Activated naive CD4-positive, alpha-beta T cell (primary cell): ENCODE measurements at places on chromosomes 3 and 15.

DNA sequence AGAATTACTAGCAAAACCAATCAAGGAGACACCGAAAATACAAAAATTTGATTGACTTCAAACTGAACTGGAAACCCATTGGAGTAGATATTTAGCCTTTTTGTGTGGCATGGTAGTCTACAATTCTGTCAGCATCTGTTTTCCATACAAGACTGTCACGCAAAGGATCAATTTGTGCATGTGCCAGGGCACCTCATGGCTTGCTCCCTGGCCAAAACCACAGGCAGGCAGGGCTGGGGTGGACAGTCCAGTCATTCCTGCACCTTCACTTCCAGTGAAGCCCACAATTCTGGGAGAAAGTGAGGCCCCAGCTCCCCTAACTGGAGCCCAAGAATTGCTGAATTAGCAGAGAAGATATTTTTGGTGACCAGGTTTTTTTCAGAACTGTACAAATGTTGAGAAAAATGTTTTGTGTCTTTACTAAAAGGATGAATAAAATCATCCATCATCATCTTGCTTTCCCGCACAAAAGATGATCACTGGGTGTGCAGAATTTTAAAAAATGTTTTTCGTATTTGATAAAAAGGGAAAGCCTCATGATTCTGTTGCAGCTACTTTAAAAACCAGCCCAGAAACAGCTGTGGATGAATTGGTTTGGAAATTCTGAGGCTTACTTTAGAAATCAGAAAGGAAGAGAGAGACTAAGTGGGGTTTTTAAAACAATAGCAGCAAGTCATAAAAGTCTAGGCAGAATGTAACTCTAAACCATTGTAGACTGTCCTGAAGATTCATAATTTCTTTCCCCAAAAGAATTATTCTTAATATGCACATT is 86.4 kb downstream of the PCCB start:
- DNase-seq = no peak

GRCh38 chr3:193190146-193190786 is 50.8 kb upstream of the PLAAT1 start:
- DNase-seq = no peak

DNA sequence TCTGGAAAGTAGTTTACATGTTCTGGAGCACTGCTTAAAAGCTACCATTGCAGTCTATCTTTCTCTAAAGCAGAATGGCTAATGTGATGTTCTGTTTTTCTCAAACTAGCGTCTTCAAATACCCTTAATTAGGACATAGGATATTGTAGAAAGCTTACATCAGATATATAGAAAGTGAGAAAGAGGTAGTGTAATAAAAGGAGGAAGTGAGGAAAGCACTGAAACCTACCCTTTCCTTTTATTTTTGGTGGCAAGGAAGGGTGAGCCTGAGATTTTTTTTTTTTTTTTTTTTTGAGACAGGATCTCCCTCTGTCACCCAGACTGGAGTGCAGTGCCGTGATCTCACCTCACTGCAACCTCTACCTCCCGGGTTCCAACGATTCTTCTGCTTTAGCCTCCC is 9.4 kb downstream of the SENP2 start:
- no peak for DNase-seq

DNA sequence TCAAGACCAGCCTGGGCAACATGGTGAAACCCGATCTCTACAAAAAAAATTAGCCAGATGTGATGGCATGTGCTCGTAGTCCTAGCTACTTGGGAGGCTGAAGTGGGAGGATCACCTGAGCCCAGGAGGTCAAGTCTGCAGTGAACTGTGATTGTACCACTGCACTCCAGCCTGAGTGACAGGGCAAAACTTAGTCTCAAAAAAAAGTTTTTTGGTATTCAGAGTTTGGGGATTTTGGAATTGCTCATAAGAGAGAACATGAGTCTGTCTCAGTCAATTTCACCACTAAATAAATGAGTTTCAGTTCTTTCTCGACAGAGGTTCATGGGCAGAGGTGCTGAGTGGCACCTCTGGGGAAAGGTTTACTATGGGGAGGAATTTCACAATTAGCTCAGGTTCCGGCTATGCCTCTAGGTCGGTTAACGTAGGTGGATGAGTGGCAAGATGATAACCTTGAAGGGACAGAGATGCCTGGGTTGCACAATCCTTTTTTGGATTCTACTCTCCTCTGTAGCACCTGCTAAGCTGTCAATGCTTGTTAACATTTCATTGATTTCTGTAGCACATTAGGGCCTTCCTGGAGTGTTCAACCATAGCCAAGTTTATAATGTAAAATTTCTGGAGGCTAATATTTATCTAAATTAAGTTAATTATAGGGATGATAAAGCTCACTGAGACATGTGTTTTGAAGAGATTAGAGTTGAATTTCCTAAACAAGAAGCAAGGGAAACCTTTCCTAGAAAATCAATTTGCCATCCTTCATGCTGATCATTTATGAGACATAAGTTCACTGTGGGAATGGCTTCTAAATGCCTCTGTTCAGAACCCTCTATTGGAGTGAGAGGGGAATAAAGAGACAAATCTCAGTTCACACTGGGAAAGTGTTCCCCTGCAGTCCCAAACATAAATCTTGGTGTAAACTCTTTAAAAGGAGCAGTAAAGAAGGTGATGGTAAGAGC is 37.4 kb upstream of the DCP1A start:
- DNase-seq = no peak

- DNase-seq = no peak
Measured at GRCh38 chr15:63938486-63939061, 104.8 kb upstream of the HERC1 start.

DNA sequence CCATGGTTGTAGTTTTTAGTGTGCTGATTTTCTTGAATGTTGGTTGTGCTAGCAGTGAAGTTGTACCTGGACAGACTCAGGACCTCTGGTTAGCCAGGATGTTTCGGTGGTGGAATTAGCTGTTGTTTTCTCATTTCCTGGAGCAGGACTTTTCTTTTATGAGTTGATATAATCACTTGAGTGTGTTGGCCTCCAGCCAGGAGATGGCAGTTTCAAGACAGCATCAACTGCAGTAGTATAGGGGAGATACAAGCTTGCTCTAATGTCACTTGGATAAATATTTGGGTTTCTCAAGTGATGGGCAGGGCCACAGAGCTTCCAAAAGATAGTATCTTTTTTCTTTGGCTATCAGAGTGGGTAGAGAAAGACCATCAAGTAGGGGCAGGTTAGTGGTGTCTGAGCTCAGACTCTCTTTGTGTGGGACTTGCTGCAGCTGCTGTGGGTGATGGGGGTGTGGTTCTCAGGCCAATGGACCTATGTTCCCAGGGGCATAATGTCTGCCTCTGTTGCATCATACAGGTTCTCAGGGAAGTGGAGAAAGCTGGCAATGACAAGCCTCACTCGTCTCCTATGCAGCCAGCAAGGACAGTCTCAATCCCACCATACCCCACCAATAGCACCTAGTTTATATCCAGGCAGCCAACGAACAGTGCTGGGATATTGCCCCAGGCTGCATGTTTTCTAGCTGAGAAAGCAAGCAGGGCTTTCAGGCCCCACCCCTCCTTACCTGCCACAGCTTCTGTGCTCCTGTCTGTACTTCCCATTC is 14.6 kb upstream of the OR5K2 start:
- DNase-seq = no peak

DNA sequence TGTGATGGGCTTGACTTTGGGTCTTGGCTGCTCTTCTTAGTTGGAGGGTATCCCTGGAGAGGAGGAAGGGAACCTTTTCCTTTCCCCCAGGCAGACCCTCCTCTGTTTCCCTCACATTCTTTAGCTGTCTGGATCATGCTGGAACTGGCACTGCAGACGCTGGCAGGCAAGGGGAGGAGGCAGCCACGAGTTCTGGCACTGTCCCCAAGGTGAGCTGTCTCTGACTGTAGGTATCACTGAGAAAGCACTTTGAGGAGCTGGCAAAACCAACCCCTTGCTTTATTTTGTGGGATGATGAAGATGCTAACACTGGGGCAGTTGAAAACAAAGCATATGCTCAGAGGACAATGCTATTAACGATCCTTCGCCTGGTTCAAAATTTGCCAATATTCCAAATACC is 175.0 kb downstream of the SOX2 start:
- DNase-seq = no peak

DNA sequence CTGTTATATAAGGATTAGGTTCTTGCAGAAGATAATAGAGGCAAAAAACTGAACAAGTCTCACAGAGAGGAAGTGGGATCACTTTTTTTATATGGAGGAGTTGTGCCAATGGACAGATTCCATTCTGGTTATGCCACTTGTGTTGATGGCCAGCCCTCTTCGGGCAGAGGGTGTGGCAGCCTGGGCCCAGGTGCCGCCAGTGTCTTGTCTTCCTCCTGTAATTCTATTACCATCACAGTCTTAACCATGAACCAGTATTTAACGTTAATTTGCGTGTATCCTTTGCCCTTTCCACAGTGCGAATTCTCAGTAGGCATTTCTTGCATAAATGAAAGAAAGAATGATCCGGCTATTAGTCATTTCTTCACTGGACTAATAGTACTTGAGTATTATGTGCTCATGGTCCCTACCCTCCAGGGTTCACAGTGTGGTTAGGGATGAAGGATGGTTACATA is 7.0 kb upstream of the USP4 start:
- DNase-seq = no peak

DNA sequence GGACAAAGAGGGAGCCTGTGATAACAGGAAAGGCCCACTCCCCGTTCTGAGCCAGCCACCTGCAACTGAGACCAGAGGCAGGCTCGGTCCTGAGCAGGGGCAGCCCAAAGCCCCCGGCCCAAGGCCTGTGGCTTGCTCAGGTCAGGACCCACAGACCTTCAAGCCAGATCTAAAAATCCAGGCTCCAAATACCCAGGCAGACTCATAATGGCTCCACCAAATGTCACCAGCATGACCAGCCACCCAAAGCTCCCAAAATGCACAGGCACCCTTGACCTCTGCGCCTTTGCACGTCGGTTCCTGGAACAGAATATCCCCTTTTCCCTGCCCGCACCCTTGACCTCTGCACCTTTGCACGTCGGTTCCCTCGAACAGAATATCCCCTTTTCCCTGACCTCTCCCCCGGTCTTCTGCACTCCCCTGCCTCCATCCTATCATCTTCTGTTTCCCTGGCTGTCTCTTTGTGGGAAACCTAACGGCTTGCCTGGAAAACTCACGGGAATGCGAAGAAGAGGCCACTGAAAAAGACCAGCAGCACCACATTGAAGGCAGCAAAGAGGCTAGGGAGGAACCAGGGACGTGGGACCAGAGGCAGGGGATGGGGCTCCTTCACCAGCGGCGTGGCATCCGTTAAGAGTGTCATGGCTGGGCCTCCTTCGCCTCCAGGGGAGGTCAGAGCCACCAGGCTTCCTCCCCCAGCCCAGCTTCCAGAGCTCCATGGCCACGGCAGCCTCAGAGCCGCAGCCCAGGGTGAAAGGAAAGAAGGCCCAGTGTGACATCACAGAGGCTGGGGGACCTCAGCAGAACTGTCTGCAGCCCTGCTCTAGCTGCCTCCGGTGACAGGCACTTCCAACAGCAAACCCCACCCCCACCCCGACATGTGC is at the start of gene ZDHHC19:
TSS of gene ZDHHC19 (minus strand) at position 728 of the 884 bp plus-strand sequence. CDS start at position 643, 85 bp downstream.
- DNase-seq = no peak
